CD4-positive, alpha-beta memory T cell (primary cell): ENCODE measurements at places on chromosomes 12 and 14. TPM values are rescaled to one million over a fixed set of nuclear protein-coding genes. Genes with fewer than 3 reads are reported as not detected.

GRCh38 chr12:26467351-26467750 lies 272.0 kb downstream of the SSPN start:
- no peak for DNase-seq

The CCDC88C gene
- 293 TPM for total RNA-seq

GRCh38 chr12:89497467-89497866 lies 27.1 kb downstream of the GALNT4 start:
- DNase-seq = no peak

GRCh38 chr12:122724641-122725243 lies 5.9 kb downstream of the HCAR1 start:
- DNase-seq = no peak

- no peak for DNase-seq
Measured at GRCh38 chr14:47442211-47442610, 233.2 kb downstream of the MDGA2 start.

DNA sequence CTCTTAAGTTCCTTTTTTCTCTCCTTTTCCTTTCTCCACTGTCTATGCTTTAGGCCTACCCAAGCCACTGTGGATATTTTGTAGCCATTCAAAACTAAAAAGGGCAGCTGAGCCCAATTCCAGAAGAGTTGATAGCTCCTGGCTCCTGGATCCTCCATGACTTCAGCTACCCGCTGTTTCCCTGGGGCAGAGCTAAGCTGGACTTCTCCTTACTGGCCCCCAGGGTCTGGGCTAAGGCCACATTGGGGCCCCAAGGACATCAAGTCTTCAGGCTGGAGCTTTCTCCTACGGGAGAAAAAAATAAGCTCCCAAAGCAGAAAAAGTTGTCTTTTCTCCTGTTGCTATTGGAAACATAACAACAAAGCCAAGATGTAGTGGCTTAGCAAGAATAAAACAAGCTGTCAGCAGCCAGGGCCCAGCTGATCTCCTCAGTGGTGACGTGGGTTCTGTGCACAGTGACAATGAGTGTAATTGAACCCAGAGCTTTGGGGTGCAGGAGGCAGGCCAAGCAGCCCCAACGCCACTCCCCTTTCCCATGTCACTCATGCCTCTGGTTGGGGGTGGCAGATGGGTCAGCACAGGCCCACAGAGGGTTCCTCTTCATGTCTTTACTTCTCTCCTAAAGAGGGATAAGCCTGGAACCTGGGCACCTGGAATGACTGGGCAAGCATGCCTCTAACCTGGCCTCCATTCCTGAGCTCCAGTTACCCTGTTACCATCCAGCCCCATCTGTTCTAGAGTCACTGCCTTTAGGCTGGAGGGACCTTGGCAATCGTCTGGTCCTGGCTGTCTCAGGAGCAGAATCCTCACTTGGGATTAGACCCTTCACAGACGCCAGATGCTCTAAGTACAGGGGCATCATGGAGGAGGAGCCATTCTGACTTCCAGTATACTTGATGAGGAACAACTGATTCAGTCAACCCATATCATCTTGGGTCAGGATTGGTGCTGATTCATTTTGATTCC lies 171.2 kb downstream of the ZFP36L1 start:
- no peak for DNase-seq

The TRAF3 gene
- 43.4 TPM for total RNA-seq

GRCh38 chr12:5965950-5966383 lies 20.9 kb upstream of the ANO2 start:
- peak; percentile 9 for DNase-seq

DNA sequence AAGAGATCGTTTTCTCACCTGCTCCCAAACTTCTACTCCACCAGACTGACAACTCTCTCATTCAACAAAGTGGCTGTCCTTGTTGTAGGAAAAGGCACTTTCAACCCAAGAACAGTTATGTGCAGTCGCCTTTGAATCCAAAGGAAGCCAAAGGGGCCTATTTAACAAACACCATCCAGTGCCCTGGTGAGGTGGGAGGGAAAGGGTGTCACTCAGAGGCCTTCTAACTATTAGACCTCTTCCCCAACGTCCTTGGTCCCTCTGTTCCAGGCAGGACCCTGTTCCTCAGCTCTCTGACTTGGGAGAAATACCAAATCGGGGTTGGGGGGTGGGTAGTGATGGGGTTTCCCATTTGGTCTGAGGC lies 3.2 kb downstream of the SIX4 start:
- no peak for DNase-seq

The TAS2R31 gene
- total RNA-seq = 3.1 TPM

DNA sequence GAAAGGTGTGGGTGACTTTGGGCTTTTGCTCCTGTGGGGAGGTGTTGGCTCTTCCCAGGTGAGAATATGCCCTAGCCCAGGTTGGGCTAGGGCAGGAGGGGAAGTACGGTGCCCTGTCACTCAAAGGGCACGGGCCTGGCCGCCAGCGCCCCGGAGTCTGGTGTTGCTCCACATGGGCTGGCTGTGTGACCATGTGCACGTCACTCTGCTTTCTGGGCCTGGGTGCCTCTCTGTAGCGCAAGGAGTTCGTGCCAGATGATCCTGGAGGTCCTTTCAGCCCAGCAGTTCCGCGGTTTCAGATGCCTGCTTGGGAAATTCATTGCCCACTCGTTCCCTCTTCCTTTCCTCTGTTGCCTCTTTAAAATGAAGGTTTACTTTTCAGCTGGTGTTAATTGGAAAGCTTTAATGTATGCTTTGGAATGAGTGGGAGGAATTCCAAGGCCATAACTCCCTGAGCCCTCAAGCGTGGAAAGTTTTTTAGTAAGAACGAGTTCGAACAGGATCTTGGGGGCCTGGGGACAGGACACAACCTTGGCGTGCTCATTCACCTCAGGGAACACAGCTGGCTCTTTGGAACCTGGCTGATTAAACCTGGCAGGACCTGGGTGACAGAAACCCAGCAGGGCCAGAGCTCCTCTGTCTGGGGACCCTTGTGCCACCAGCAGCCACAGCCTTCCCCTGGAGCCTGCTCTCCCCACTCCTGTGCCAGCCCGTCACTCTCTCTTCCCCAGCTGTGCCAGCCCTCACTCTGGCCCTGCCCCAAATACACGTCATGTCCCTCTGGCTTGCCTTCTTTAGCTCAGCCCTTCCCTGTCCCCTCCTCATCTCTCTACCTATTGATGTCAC lies 42.8 kb downstream of the TSPAN9 start:
- DNase-seq = no peak

- no peak for DNase-seq
Measured at GRCh38 chr12:110619534-110619953, 5.6 kb downstream of the TCTN1 start.

DNA sequence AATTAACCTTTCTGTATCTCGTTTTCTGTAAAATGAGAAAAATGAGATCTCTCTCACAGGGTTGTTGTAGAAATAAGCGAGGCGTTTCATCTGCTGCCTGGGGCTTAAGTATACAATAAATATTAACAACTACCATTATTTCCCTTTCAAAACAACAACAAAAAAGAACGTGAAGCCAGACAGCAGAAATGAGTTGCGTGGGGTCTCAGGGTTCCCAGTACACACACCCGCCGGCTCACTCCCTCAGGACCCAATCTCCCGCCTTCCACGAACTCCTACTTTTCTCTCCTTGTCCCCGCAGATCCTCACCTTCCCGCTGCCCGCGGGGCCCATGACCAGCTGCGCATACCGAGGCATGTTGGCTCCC lies 227 bp downstream of the GPN3 start:
- DNase-seq = no peak

- DNase-seq = no peak
Measured at GRCh38 chr12:117255386-117255785, 65.1 kb upstream of the FBXO21 start.

DNA sequence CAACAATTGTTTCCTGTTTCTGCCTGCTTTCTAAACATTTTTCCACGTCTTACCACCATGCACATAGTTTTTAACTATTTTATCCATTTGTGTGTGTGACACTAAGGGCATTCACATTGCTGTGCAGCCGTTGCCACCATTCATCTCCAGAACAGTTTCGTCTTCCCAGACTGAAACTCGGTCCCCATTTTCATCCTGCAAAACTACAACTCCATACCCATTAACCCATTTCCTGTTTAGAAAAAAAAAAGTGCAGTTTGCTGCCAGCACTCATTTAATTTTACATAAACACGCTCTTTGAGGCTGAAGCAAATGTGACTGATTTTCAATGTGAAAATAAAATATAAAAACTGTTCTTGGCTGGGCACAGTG lies 15.5 kb downstream of the UBC start:
- no peak for DNase-seq

The BBS10 gene
- 11.5 TPM for total RNA-seq

- DNase-seq = no peak
Measured at GRCh38 chr14:20262642-20263128, 23.6 kb downstream of the OR11H4 start.

The PIANP gene
- 1.3 TPM for total RNA-seq

DNA sequence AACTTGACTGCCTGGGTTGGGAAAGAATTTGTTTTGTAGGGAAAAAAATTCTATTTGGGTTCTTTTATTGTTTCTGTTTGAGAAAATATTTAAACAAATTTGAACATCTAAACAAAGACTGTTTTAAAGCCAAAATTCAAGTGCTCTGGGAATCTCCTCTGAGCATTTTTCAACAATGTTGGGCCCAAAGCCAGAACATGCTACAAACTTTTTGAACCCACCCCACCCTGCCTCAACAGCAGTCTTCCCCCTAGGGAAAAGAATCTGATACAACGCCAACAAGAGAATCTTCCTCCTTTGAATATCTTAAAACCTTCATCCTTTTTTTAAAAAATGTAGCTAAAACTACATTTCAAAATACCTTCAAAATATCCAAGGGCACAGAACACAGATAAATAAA lies 20.4 kb upstream of the NID2 start:
- DNase-seq = no peak

The ZDHHC22 gene
- total RNA-seq = not detected

DNA sequence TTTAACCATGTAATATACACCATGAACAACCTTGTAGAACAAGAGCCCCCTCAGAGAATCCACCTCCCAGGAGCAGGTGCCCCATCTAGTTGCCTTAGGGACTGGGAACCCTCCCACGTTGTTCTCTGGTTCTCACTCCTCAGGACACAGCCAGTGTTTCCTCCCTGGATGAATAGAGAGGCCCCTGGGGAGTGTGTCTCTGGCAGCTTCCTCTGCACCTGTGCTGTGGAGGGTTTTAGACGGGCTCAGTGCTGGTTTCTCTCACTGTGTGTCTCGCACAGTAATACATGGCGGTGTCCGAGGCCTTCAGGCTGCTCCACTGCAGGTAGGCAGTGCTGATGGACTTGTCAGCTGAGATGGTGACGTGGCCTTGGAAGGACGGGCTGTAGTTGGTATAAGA lies 581.3 kb downstream of the TMEM121 start:
- no peak for DNase-seq
